Stimulated activated CD4-positive, alpha-beta T cell treated with anti-CD3 and anti-CD28 coated beads, Interleukin-12 subunit alpha, Interleukin-12 subunit beta, amount 100 ng/mL, for 48 hours (primary cell): ENCODE measurements at places on chromosomes 6 and 20.

- DNase-seq: no peak
Observed at GRCh38 chr6:123909989-123910388, 106.3 kb downstream of the NKAIN2 start.

DNA sequence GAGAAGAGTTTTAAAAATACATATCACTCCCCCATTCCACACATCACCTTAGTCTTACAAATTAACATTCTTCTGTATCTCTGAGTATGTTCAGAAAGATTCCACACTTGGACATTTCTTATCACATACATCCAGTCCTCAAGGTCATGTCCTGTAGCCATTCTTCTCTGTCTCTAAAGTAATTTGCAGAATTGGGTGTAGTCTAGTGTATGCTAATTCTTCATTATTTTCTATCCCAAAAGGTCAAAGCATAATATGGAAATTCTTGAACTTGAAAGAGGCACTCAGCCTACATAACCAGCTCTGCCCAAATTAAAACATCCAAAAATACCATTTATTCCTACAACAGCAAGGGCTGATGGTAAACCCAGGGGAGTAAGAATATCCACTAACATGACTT, 286.0 kb downstream of the HAO1 start:
- DNase-seq: no peak

DNA sequence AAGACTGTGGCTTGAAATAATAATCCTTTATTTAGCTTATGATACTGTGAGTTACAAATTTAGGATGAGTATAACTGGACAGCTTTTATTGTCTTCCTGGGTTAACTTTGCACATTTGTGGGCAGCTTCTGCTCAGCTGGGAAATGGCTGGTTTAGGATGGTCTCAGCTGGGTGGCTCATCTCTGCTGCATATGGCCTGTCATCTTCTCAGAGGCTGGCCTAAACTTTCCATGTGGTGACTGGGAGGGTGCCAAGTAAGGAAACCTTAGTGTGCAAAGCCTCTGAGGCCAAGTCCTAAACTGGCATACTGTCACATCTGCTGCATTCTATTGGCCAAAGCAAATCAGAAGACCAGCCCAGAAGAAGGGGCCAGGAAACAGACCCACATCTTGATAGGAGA, 40.2 kb downstream of the BTBD3 start:
- no peak for DNase-seq

- no peak for DNase-seq
Observed at GRCh38 chr20:48246061-48246790, 460.9 kb upstream of the SULF2 start.
